ENCODE measurements at places on chromosomes 7 and 10.

- DNase-seq, result peak; percentile 49
Observed at GRCh38 chr10:112307358-112308124, 24.3 kb downstream of the TECTB start.

GRCh38 chr10:123297175-123297574 lies 143.0 kb downstream of the BUB3 start:
- no peak for DNase-seq

GRCh38 chr7:100965723-100966541 lies 3.4 kb upstream of the MUC12 start:
- peak; percentile 75 for DNase-seq

DNA sequence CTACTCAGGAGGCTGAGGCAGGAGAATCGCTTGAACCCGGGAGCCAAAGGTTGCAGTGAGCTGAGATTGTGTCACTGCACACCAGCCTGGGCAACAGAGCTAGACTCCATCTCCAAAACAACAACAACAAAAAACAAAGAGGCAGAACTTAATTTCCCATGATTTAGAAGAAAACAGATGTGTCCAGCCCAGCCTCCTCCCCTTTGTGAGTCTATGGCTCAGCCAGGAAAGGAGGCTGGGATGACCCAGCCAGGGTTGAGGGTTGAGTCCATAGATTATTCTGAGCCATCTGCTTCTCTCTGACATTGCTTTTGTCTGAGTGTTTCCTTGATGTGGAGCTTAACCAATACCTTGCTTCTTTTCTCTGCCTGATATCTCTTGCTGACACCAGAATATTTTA lies 994.1 kb downstream of the TYW1 start:
- no peak for DNase-seq

DNA sequence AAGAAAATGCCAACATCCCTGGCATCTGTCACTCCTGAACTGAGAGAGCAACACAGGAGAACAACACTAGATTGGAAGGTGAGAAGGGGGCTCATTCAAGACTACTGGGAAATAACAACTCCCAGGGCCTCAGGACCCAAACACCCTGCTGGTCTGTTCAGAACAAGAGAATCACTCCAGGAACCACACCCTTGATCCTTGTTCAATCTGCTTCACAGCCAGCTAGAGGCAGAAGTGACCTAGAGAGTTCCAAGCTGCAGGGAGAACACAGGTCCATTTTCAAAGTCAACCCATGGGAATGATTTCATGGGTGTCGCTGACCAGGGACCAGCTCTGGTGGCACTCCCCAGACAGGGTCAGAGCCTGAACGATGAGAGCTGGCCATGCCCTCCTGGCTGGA lies 42.3 kb downstream of the LRRC20 start:
- no peak for DNase-seq

DNA sequence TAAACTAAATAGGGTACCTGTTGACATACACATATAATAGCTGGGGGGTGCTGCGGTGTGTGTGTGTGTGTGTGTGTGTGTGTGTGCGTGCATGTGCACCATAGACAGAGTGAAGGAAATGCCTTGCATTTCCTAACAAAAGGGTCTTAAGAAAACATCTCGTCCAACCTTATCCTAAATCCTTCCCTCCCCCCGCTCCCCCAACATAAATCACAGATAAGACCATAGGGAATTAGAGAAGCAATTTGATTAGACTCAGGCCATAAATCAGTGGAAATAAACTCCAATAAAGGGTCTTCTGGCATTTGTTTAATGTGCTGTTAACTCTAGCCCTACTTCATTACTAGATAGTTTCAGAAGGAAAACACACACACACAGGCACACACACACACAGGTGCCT lies 148.5 kb downstream of the PPP1R17 start:
- no peak for DNase-seq

GRCh38 chr10:123241391-123242141 lies 87.4 kb downstream of the BUB3 start:
- peak; percentile 59 for DNase-seq

GRCh38 chr10:37860494-37861190 lies 3.2 kb upstream of the ZNF248 start:
- DNase-seq, result no peak

DNA sequence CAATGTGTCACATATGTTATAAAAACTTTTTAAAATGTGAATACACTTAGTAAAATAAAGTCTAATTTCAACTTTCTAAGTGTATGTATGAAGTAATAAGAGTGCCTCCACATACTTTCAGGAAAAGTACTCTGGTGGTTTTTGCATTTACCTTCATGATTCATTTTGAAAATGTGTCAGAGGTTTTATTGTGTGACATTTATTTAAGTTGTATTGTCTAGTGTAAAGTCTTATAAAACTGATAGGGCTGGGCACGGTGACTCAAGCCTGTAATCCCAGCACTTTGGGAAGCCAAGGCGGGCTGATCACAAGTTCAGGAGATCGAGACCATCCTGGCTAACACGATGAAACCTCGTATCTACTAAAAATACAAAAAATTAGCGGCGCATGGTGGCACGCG lies 226.5 kb downstream of the ITGB1 start:
- DNase-seq, result no peak

DNA sequence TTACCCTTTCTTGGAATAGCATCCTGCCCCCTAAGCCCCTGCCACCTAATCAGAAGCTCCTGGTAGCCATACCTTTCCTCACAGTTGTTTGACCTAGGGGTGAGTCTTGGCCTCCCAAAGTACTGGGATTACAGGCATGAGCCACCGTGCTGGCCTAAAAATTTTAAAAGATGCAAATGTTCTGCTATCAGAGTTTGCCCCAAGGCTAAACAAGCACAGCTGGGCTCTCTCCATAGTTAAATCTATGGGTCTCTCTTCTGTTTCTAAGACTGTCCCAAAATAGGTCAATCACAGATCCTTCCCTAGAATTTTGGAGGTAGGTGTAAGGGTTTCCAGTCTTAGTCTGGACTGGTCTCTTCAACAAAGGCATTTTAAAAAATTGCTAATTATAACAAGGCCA lies 12.9 kb upstream of the UBN2 start:
- no peak for DNase-seq

Measured in activated CD8-positive, alpha-beta T cell treated with anti-CD3 and anti-CD28 coated beads, Interleukin-2, amount 10 ng/mL, durations not matched to agents 7 days and 5 days (primary cell).